ENCODE measurements at places on chromosomes 3 and 15.

- DNase-seq: no peak
Measured at GRCh38 chr3:9402410-9403228, 5.2 kb downstream of the SETD5 start.

DNA sequence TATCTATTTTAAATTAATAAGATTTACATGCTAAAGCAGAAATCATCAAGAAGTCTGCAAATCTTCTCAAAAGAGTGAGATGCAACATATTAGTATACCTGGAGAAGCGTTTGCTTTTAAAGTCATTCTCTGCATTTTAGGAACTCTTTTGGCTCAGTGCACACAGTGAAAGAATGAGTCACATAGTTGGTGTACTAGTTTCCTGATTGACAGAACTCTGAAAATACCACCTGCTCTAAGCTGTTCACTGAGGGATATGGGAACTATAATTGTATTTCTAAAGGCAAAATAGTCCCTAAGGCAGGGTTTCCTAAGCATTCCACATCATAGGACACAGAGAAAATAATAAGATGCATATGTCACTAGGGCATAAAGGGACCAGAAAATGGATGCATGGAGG, 838.5 kb downstream of the DIPK2A start:
- DNase-seq: no peak

- no peak for DNase-seq
Measured at GRCh38 chr3:7100136-7100535, 239.2 kb downstream of the GRM7 start.

GRCh38 chr3:110180733-110181132, 843.4 kb upstream of the DPPA4 start:
- DNase-seq: no peak

DNA sequence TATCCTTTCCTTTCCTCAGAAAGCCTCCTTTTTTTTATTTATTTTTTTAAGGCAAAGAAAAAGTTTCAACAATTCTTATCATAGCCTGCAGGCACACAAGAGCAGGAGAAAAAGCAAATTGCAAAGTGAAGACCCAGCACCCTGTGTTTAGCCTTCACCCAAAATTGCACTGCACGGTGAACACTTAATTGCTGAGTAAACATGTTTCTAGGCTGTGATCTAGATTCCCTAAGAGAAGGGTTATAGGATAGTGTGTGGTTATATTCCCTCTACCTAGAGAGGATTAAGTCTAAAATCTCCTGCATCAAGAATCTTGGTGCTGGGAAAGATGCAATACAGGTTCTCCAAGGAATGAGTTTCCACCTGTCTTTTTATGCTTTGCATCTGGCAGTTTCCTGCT, 70.2 kb upstream of the BFSP2 start:
- no peak for DNase-seq

- no peak for DNase-seq
Measured at GRCh38 chr15:31031471-31032067, 40.1 kb upstream of the MTMR10 start.

GRCh38 chr3:52227766-52228165, 2.3 kb upstream of the TLR9 start:
- no peak for DNase-seq

DNA sequence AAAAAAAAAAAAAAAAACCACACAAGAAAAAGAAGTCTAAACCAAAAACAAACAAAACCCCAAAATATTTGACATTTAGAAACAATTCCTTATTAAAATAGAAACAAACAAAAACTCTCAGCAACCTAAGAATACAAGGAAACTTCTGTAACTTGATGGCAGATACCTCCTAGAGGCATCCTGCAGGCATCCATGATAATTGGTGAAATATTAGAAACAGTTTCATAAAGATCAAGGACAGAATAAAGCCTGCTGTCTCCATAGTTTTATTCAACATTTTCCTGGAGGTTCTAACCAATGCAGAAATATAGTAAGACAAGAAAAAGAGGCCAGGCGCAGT, 63.0 kb upstream of the TRPM1 start:
- DNase-seq: no peak

DNA sequence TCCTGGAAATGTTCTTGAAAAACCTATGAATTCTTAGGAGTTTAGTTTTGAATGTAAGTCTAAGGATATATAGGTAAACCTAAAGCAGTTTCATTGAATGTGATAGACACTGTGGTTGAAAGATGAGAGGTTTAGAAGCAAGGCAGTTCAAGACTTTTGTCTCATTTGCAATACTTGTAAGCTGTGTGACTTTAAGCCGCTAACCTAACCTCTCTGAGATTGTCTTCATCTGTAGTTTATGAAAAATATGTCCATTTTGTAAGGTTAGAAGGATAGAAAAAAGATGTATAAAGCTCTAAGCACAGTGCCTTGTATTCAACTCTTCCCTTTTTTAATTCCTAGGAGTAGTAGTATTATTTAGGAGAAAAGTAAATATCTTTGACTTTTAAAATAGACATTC, 306.6 kb upstream of the ARRDC4 start:
- no peak for DNase-seq

GRCh38 chr3:112136046-112136445, 3.0 kb upstream of the GCSAM start:
- DNase-seq: no peak

DNA sequence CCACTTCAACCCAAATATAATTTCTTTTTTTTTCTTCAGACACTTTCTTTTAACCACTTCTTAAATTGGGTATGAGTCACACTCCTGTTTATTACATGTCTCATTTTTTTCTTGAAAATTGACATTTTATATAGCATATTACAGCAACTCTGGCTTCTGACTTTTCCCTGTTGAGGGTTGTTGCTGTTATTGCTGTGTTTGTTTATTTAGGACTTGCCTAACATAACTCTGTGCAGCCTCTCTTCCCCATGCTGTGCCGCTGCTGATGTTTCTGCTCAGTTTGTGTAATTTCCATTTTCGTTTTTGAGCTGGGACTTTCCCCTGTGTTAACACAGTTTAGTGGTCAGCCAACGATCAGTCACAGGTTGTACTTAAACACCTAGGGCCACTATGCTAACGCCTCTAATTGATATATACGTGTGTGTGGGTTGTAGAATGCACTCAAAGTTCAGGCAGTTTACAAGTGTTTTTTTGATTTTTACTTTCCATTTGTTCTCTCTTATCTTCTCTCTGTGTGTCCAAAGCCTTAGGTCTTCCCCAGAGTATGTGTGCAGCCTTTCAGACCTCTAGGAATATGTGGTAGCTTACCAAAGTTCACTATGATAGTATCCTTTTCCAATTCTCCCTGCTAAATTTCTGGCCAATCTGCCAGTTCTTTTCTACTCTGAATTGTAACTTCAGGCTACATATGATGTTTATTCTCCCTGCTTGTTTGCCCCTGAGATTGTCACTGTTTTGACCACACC, 337.2 kb downstream of the ZBTB20 start:
- DNase-seq: no peak

- no peak for DNase-seq
Measured at GRCh38 chr3:30605706-30606300, 598 bp upstream of the TGFBR2 start.

DNA sequence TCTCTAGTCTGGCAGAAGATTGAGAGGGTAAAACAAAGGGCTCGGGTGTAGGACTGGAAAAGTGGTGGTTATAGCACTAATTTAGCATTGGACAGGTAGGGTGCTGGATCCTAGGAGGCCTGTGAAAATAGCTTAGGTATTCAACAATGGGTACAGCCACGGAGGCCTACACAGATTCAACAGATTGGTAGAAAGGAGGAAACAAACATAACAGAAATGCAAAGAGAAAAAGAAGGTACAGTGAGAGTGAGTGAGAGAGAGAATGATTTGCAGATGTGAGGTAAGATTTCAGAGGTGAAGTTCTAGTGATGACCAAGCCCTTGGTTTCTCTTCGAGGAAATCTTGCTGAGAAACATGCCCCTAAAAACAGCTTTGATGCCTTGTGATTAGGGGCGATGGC, 37.9 kb downstream of the ADIPOQ start:
- DNase-seq: no peak

GRCh38 chr3:33186524-33187367, 31.9 kb downstream of the SUSD5 start:
- no peak for DNase-seq

- DNase-seq: no peak
Measured at GRCh38 chr15:96183514-96183850, 147.0 kb upstream of the NR2F2 start.

DNA sequence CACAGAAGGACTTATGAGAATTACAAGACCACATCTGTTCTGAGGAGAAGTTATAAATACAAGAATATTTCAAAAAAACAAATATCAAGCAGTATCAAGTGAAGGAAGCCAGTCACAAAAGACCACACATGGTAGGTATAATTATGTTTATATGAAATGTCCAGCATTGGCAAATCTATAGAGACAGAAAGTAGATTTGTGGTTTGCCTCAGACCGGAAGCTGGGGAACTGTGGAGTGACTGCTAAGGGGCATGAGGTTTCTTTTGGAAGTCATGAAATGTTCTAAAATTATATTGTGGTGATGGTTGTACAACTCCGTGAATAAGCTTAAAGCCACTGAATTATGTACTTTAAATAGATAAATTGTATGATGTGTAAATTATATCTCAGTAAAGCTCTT, 136.9 kb downstream of the FRMD5 start:
- DNase-seq: no peak

GRCh38 chr15:43314171-43314570, 16.2 kb downstream of the LCMT2 start:
- DNase-seq: no peak

- no peak for DNase-seq
Measured at GRCh38 chr3:41580274-41580959, 381.1 kb downstream of the CTNNB1 start.

- no peak for DNase-seq
Measured at GRCh38 chr3:140078343-140078742, 143.4 kb downstream of the CLSTN2 start.

DNA sequence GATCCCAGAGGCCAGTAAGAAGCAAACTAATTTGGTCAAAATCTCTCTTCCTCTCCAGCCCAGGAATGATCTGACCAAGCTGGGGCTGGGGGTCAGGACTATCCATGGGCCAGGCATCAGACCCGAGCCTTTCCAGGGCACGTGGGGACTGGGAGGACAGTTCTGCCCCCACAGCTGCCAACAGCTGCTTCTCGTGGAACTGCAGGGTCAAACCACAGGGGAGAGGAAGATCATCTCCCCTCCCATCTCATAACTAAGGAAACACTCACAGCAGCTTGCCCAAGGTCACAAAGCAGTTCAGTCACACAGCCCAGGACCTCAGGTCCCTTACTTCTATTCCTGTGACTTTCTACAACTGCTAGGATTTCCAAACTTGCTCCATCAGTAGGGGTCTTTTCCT, 47.1 kb downstream of the DAPK2 start:
- no peak for DNase-seq

DNA sequence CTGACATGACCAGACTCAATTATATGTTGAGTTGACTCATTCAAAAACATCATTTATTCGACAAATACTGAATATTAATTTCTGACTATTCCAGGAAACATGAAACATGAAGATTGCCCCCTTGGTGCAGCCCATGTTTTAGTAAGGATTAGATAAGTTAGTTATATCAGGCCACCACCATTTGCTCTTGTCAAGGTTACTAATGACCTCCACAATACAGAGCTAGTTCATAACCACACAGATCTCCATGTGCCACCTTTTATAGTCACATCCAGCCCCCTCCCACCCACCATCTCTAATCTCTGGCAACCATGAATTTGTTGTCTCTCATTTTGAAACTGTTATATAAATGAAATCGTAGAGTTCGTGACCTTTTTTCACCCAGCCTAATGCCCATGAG, 15.7 kb downstream of the KLHL18 start:
- DNase-seq: no peak

DNA sequence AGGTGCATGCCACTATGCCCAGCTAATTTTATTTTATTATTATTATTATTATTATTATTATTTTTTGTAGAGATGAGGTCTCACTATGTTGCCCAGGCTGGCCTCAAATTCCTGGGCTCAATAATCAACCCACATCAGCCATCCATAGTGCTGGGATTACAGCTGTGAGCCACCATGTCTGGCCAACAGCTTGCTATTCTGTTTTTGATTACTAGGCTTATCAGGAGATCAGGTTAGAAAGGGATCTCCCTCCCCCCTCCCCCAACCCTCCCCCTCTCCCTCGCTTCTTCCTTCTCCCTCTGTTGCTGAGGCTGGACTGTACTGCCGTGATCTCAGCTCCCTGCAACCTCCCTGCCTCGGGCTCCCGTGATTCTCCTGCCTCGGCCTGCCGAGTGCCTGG, 8.6 kb downstream of the CLN6 start:
- no peak for DNase-seq

DNA sequence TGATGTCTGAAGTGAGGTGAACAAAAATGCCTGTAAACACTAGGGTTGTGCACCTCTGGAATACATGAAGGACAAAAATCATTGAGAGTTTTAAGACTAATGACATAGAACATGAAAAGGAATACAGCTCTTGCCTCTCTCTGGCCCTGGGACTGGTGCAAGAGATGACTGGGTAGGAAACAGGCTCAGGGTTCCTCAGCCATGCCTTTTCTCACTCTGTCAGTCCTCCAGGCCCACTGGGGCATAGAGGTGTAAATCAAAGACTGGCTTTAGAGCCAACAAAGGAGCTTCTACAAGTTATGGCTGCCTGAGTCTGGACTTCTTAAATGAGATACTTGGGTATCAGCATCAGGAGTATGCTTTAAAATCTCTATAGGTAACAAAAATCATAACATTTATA, 554.7 kb upstream of the KCNMB2 start:
- no peak for DNase-seq

DNA sequence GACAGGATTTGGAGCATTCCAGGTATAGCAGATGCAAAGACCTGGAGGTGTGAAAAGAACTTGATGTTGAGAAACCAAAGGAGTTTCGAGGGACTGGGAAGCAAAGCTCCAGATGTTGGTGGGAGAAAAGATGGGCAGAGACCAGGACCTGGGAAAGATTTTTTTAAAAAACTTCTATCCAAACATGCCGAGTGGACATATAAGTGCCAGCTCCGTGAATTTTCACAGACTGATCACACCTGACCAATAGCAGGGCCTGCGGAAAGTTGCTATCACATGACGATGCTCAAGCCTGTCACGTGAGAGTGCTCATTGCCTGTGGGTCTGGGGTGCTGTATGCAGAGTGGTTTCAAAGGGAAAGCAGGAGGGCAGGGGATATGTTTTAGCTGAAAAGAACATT, 19.9 kb downstream of the SMAD6 start:
- no peak for DNase-seq

- peak; percentile 33 for DNase-seq
Measured at GRCh38 chr3:80244390-80244789, 476.6 kb upstream of the ROBO1 start.

DNA sequence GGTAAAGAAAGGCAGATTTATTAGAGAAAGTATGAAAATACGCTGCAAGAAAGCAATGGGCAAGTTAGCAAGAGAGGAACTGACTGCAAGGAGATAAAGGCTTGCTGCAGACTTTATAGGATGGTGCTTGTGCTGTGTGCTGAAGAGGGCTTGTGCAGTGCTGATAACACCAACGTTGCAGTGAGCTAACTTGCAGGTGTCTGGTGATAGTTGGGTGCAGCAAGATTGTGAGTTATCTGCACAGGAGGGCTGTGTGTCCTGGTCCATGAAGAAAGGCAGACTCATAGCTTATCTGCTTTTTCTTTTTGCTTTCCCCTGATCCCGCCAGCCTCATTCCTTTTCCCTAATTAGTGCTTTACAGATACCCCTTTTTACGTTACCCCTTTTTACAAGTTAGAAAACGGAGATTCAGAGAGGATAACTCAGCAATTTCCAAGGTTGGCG, 58.0 kb upstream of the ZNF148 start:
- DNase-seq: no peak

GRCh38 chr3:47636225-47636624, 57.6 kb upstream of the CSPG5 start:
- DNase-seq: no peak

- DNase-seq: no peak
Measured at GRCh38 chr3:94225148-94225865, 162.4 kb downstream of the NSUN3 start.
